ENCODE measurements at places on chromosomes 6 and 20.

DNA sequence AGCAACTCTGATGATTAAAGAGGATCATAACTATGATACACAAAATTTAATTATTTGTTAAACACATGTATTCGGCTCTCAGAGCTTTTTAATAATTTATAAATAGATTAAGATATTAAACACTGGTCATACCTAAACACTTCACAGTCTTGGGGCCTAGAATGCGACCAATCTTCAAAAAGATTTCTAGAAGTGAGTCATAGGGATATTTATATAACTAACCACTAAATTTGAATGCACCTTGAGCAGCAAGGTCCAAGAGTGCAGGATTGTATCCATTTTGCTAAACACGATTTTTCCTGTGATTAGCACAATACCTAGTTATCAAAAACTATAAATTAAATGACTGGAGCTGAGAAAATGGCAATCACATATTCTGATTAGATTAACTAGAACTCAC, 709.3 kb downstream of the EPHA7 start:
- no peak for DNase-seq

- no peak for DNase-seq
These were observed 105.8 kb upstream of the TOP1 start for GRCh38 chr20:40922865-40923264.

DNA sequence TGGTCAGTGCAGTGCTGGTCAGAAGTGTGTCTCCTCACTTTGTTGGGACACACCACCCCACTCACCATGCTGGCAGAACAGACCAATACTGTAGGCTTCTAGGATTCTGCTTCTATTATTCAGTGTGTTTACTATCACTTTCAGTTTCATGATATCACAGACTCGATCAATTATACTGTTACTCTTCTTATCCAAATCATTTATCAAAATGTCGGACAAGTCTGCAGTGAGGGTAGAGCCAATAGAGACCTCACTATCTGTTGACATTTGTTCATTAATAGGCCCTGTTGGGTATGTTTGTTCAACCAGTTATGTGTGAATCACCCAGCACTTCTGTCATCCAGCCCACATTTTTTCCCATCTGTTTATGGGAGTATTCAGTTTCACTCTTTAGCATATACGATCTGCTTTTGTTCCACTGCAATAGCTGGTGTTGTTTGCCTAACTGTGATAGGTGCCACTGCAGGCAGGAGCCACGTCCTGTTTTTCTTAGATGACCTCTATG, 140.1 kb downstream of the NRN1 start:
- DNase-seq = no peak

DNA sequence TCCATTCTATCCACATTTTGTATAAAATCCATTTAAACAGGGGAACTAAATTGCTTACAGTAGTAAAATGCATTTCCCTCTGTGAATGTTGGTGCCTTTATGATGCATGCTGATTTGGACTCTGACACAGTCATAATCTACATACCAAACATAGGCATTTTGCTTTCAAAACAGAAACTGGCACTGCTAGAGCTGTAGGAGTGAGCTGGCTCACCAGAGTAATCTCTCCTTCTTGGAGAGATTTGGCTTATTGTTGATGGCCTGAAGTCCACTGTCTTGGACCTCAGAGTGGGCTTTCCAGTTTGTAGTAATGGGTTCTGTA, 363.2 kb upstream of the FLRT3 start:
- no peak for DNase-seq

DNA sequence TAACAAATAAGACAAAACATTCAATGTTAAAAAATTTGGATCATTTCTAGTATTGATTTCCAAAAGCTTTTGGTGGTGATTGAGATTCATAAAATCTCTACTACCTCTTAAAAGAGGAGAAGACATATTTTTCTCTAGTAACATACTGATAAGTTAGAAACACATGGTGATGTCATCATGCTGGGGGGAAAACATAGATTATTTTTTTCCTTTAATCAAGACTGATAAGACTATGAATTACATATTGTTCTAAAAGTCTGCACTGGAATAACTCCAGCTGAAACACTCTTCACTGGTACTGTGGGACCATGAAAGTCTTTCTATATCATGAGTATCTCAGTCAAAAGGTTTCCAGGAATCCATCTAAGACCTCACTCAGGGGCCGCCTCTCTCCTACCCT, 515.8 kb downstream of the PRKN start:
- DNase-seq = no peak

DNA sequence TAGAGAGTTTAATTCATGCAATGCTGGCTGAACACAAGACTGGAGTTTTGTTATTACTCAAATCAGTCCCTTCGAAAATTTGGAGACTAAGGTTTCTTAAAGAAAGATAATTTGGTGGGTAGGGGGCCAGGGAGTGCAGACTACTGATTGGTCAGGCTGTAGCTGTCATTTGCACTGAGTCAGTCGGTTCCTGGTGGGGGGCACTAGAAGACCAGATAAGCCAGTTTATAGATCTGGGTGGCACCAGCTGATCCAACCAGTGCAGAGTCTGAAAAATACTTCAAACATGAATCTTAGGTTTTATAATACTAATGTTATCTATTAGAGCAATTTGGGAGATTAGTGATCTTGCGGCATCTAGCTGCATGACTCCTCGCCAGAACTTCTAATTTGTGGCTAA, 530.7 kb downstream of the NKAIN2 start:
- no peak for DNase-seq

GRCh38 chr6:99588618-99589289, 17.9 kb upstream of the PRDM13 start:
- DNase-seq = no peak

- DNase-seq = no peak
These were observed 18.8 kb downstream of the SCAF8 start for GRCh38 chr6:154752022-154752421.

DNA sequence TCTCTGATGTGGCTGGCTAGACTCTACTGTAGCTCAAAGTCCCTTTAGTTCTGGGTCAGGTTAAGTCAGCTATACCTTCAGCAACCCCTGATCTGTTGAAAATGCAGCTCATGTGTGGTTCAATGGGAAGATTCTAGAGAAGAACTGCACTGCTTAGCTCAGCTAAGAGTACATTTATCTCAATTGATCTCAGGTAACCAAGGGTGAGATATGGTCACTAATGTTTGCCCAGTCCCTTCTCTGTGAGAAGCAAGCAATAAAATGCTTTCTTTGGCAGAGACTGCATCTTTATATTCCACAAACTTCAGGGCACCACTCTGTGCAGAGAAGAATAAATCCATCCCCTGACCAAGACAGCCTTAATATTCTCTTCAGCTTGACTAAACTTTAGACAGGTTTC, 240.6 kb upstream of the RAB32 start:
- DNase-seq = no peak

DNA sequence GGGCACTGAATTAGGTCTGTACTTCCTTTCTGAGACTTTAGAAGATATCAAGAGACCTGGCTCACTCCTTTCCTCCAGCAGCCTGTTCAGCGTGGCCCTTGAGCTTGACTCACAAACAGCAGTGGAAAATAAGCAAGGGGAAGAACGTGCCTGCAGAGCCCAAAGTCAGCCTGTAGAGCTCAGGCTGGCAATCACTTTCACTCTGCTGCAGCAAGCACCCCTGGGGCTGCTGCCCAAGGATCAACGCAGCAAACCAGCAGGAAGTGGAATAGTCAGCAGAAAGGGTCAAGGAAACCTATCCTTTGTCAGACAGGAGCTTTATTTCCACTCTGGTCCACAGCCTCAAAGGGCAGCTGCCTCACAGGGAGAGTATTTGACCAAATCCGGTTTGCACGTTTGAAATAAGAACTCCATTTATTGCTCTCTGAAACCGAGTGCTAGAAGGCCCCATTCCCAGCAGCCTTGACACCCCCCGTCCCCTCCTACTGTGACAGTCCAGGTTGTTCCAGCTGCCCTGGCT, 77.4 kb downstream of the PRDM1 start:
- no peak for DNase-seq

GRCh38 chr6:157462956-157463742, 82.2 kb downstream of the ZDHHC14 start:
- DNase-seq = no peak

DNA sequence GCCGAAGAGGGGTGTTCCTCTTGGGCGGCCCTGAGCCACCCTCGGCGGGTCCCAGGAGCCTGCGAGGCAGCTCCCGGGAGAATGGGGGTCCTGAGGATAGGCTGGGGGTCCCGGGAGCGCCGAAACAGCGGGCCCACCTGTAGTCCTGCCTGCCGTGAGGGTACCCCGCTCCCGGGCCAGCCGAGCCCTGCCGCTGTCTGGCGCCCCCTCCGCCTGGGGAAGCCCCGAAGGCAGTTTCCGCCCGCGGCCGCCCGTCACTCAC, 280 bp downstream of the SPATA2 start:
- DNase-seq = no peak

DNA sequence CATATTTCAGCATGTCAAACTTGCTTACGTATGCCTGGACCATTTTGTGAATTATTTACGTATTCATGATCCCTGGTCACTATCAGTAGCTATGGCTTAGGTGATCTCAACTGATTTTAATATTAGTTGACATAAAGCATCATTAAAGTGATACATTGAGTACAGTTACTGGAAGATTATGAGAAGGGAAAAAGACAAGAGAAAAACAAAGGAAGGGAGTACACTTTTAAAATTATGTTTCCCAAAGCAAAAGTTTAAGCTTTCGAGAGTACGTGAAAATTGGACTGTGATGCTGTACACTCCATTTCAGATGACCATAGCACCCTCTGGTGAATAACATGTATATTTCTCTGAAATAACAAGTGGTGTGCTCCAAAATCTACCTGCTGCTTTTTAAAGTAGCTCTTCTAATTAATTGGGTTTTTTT, 215.0 kb upstream of the HSF2 start:
- DNase-seq = no peak

DNA sequence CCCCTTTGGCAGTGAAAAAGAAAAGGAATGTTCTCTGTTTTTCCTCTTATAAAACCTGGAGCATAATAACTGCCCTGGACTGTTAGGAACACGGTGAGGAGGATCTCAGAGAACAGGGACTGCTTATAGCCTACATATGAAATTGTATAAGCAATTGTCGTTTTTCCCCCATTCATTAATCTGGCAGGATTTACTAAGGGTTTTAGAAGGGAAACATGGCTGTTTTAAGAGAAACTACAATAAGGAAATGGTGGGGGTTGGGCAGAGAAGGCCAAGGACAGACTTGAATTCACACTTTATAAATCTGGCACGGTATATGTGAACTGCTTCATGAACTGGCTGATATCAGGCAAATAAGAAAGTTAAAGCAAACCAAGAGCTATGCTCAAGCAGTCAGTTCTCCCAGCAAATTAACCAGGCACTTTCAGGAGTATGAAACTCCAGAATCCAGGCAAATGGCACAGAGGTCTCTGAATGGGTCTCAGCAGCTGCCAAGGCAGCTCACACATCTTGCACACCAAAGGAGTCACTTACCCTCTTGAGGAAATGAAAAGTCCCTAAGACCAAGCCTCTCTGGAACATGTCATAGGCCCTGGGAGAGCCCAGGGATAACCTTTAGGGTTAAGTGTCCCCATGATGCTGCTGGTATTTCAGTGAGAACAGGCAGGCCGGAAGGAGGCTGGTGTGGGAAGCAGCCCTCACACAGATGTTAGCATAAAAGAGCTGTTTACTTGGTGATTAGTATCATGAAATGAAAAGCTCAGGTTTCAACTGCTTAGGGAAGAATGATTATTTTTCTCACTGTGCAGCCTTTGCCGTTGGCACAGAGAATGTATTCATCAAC, 260.5 kb upstream of the MARCKS start:
- DNase-seq = no peak

DNA sequence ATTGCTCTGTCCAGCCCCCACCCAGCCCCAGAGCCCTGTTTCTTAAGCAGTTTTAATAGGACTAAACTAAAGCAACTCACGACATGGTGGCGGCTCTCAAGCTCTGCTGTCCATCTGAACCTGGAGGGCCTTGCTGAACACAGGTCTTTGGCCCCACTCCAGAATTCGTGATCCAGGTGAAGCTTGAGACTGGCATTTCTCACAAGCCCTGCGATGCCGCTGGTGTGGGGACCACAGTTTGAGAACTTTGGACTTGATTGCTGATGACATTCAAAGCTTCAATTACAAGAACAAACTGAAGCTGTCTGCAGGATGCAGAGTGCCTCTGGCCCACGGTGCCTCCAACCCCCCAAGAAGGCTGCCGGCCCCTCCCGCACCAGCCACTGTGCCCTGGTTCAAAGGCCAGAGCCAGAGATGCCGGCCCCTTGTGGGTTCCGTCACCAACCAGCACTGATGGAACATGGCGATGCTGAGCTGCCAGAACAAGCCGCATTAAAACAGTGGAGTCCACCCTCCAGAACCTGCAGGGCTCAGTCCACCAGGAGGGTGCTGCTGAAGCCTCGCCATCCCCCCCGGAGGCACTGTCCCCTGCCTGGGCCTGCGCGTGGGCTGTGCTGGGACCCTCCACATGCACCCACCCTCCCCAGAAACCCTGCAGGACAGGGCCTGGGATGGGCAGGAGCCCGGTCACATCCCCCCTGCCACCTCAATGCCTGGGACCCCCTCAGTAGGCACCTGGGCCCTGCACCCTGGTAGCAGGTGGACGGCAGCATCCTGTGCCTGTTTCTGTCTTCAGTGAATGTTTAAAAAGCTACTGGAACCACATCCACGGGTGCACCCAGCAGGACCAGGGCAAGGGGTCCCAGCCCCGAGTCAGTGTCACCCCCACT, 101.1 kb downstream of the PSMB1 start:
- DNase-seq = no peak

All from GDM1 (cell line).